ENCODE measurements at places on chromosomes 3 and 15. TPM values are rescaled to one million over a fixed set of nuclear protein-coding genes. Genes with fewer than 3 reads are reported as not detected.
A peak's percentile ranks its signal among the peaks of the same experiment; 100 is the strongest.

- DNase-seq, result peak; percentile 97
These were observed 52.5 kb upstream of the ROPN1B start for GRCh38 chr3:125916376-125916978.

The GOLGA8M gene
- not detected for total RNA-seq

The CYP11A1 gene
- total RNA-seq, result 0.06 TPM

The ACVR2B gene
- 2.9 TPM for total RNA-seq

DNA sequence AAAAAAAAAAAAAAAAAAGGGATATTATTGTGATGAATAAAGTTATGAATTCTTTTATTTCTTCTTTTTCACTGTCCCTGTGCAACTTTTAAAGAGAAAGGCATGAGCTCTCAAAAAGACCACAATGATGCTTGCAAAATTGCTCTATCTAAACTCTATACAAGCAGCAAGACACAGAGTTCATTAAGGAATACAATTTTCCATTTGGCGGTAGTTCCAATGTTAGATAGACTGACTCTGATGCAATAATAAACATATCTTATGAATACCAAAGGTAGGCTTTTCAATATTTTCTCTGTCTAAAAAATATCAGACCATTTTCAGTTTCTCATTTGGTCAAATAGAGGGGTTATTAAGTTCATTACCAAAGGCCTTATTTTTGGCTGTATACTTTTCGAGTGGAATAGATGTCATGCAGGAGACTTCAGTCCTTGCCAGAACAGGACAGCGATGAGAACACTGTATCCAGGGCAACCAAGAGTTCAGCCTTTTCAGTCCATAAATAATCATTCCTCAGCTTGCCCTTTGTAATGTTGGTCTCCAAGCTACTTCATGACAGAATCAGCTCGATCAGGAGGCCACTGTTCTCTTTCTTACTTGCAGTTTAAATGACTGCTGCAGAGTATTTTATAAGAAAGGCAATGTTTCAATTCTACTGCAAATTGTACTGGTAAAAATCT, 162.9 kb upstream of the FAM3D start:
- no peak for DNase-seq

DNA sequence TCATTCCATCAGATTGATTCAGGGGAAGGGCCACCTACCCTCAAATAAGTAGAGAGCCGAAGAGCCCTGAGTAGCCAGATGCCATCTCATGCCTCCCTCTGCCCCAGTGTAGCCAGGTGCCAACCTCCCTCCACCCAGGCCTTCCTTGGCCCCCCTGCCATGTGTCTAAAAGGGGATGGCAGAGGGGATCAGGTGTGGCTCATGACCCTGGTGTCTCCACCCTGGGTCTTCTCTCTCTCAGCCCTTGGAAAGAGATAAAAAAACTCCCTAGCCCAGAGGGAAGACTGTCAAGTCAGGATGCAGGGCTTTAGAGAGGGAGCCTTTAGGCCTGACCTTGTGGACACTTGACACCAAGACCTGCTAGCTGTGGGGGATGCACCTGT, 5.2 kb downstream of the GRM2 start:
- no peak for DNase-seq

DNA sequence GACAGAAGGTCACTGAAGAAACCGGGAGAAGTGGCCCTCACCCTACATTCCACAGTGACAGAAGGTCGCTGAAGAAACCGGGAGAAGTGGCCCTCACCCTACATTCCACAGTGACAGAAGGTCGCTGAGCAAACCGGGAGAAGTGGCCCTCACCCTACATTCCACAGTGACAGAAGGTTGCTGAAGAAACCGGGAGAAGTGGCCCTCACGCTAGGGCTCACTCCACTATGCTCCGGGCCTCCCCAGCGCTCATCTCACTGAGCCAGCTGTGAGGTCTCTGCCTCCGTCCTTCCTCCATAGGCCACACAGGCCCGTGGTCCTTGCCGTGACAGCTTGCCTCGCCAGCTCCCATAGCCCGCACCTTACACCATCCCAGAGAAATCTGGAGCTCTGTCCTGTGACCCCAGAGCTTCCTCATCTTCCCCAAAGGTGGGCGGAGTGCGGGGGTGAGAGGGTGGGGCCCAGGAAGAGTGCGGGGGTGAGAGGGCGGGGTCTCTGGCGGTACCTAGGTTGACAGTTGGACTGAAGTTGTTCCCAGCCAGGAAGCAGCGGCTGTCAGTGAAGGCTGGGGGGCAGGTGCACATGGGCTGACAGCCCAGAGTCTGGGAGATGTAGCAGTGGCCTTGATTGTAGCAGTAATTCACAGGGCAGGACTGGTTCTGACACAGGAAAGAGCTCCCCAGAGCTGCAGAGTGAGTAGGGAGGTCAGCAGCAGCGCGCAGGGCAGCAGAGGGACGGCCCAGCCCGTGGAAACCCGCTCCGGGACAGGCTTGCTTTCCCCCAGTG, 32.0 kb downstream of the MUC20 start:
- peak; percentile 1 for DNase-seq

DNA sequence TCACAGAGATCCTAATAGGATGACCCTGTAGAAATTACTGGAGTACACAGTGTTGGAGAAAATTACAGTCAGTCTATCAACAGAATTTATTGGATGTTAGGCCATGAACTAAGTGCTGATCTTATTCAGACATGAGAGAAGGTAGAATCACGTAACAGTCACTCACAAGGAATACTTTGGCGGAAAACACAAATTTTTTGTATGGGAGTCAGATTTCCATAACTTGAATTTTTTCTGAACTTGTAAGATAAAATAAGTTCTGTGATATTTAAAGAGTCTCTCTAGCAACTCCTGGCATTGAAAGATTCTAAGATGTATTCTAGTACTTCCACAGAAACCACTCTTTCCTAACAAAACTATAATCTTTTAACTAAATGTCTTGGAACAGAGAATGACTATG, 178.8 kb upstream of the MME start:
- no peak for DNase-seq

The TRH gene
- total RNA-seq, result not detected

The MAGEL2 gene
- total RNA-seq, result 0.74 TPM

GRCh38 chr15:74616996-74617395, 1.4 kb downstream of the CLK3 start:
- DNase-seq, result no peak

The RPLP1 gene
- 148 TPM for total RNA-seq

- DNase-seq, result peak; percentile 68
These were observed 121.0 kb downstream of the TFDP2 start for GRCh38 chr3:142028243-142028777.

DNA sequence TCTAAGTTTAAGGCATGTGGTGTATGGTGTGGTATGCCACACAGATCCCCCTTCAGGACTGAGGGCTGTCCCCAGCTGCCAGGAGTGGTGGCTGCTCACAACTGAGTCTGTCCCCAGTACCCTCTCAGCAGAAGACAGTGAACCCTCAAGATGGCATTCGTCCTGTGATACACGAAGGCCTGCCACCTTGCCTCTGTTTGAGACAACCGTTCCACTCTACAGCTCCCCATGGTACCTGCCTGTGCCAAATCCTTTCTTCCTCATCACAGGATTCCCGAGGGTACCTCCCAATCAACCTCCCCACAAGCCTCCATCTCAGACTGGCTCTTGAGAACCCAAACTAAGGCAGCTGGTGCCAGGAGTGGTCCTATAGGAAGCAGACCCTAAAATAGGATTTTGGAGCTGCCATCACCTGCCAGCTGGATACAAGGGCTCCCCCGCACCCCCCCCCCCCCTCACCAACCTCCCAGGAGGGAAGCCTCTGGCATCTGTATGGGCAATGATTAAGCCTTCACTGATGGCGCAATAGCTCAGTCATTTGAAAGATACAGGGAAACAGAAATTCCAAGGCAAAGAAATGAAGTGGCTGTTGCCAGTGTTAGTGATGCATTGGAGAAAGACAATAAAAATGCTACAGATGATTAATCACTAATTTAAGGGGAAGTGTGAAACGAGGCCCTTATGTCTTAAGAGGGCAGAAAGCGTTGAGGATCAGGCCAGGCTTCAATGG, 230.0 kb upstream of the LYSMD4 start:
- DNase-seq, result peak; percentile 23

GRCh38 chr15:80480171-80480811, 76.1 kb downstream of the ARNT2 start:
- DNase-seq, result peak; percentile 42

GRCh38 chr15:60679256-60679655, 200.3 kb upstream of the ICE2 start:
- peak; percentile 7 for DNase-seq
